Effector memory CD4-positive, alpha-beta T cell (primary cell): ENCODE measurements at places on chromosomes 5 and 9.

- H3K36me3 ChIP-seq: no peaks in the 10 kb centered on the region
- no peak overlapping the region for H3K4me3 ChIP-seq
These were observed 232.3 kb upstream of the PAPPA start for GRCh38 chr9:115921301-115921700.

- no peak overlapping the region for H3K4me3 ChIP-seq
- no peak for DNase-seq
- H3K4me1 ChIP-seq: no peaks in the 10 kb centered on the region
- no peaks in the 10 kb centered on the region for H3K36me3 ChIP-seq
- H3K27ac ChIP-seq: no peak overlapping the region
These were observed 11.6 kb downstream of the CEL start for GRCh38 chr9:133073086-133074014.

DNA sequence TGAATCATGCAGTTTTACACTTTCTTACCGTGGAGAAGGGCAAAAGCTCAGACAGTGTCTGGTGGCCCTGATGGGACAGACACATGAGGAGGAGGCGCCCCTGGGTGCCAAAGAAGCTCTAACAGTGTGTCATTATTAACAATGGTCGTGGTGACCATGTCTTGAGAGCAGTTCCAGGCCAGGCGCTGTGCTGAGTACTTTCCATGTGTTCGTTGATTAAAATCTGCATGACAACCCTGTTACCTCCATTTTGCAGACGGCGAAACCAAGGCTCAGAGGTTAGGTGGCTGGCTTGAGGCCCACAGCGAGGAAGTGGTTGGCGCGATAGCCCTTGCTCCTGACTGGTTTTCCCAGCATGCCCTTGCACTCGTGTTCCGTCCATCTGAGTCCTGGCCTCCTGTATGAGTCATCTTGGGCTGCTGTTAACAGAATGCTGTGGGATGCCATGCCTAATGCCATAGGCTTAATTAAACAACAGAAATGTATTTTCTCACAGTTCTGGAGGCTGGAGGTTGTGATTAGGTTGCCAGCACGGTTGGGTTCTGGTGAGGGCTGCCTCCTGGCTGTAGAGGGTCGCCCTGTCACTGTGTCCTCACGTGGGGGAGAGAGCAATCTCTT lies 92.0 kb downstream of the AMBP start:
- DNase-seq: no peak
- H3K27me3 ChIP-seq: no peaks in the 10 kb centered on the region
- H3K4me3 ChIP-seq: no peak overlapping the region
- no peaks in the 10 kb centered on the region for H3K36me3 ChIP-seq
- no peak overlapping the region for H3K27ac ChIP-seq

DNA sequence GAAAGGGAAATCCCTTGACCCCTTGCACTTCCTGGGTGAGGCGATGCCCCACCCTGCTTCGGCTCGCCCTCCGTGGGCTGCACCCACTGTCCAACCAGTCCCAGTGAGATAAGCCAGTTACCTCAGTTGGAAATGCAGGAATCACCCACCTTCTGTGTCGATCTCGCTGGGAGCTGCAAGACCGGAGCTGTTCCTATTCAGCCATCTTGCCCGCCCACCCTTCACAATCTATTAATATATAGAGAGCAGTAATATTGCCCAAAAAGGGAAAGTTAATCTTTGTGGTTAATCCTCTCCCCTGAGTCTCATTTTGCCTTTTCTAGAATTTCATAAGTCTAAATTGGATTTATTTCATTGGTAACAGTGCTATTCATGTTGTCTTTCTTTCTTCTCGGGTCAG lies 16.4 kb downstream of the SRD5A1 start:
- H3K27me3 ChIP-seq: no peaks in the 10 kb centered on the region
- H3K4me1 ChIP-seq: no peaks in the 10 kb centered on the region
- H3K4me3 ChIP-seq: no peak overlapping the region
- no peaks in the 10 kb centered on the region for H3K36me3 ChIP-seq

- H3K4me3 ChIP-seq: no peak overlapping the region
- no peaks in the 10 kb centered on the region for H3K36me3 ChIP-seq
- no peaks in the 10 kb centered on the region for H3K27me3 ChIP-seq
- no peak overlapping the region for H3K27ac ChIP-seq
- DNase-seq: no peak
- H3K4me1 ChIP-seq: no peaks in the 10 kb centered on the region
These were observed 42.3 kb upstream of the MUSK start for GRCh38 chr9:110626101-110626829.

- H3K27me3 ChIP-seq: no peaks in the 10 kb centered on the region
- DNase-seq: no peak
- H3K4me1 ChIP-seq: no peaks in the 10 kb centered on the region
- no peaks in the 10 kb centered on the region for H3K36me3 ChIP-seq
These were observed 39.2 kb downstream of the ADAMTS19 start for GRCh38 chr5:129499208-129499852.

- H3K4me3 ChIP-seq: no peak overlapping the region
- H3K27me3 ChIP-seq: no peaks in the 10 kb centered on the region
- no peak for DNase-seq
- H3K27ac ChIP-seq: no peak overlapping the region
These were observed 178.0 kb downstream of the GAPVD1 start for GRCh38 chr9:125439434-125440272.
